SK-N-SH (cell line): ENCODE measurements at places on chromosomes 4 and X.

- DNase-seq: no peak
Observed at GRCh38 chrX:48677516-48677915, 6.1 kb upstream of the WAS start.

- no peak for DNase-seq
Observed at GRCh38 chrX:42075032-42075431, 151.7 kb upstream of the CASK start.

GRCh38 chr4:140703463-140703862 lies 52.7 kb downstream of the TBC1D9 start:
- no peak for DNase-seq

GRCh38 chr4:84530454-84530853 lies 31.4 kb upstream of the NKX6-1 start:
- DNase-seq: no peak

GRCh38 chrX:119694601-119695534 lies 1.9 kb upstream of the SEPTIN6 start:
- DNase-seq: peak; percentile 17

DNA sequence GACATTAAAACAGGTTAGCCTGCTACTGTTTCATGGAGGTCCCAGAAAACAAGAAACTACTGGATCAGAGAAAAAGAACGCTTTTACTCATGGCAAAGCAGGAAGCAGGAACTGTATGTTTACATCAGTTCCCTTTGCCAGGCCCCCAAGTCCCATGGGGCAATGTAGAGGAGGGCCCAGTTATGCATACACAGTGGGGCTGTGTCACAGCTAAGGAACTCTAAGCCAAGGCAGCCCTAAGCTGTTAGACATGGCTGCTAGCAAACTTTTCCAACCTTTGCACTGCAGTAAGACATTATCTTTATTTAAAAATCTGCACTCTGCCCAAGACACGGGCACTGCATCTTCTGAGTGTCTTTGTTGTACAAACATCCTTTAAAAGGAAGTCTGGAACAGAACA lies 975.8 kb downstream of the C4orf33 start:
- no peak for DNase-seq

DNA sequence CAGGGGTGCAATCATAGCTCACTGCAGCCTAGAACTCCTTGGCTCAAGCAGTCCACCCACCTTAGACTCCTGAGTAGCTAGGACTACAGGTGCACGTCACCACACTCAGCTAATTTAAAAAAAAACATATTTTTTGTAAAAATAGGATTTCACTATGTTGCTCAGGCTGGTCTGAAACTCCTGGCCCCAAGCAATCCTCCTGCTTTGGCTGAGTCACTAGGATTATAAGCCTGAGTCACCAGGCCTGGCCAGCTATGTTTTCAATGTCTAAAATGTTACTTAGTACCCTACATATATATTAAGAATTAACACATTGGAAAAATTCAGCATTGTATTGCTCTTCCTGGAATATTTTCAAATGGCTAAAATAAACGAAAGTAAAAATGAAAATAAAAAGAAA lies 37.5 kb downstream of the PNPLA4 start:
- DNase-seq: no peak

- no peak for DNase-seq
Observed at GRCh38 chrX:68842351-68842750, 13.5 kb downstream of the EFNB1 start.

- no peak for DNase-seq
Observed at GRCh38 chr4:84470204-84470785, 28.8 kb downstream of the NKX6-1 start.

DNA sequence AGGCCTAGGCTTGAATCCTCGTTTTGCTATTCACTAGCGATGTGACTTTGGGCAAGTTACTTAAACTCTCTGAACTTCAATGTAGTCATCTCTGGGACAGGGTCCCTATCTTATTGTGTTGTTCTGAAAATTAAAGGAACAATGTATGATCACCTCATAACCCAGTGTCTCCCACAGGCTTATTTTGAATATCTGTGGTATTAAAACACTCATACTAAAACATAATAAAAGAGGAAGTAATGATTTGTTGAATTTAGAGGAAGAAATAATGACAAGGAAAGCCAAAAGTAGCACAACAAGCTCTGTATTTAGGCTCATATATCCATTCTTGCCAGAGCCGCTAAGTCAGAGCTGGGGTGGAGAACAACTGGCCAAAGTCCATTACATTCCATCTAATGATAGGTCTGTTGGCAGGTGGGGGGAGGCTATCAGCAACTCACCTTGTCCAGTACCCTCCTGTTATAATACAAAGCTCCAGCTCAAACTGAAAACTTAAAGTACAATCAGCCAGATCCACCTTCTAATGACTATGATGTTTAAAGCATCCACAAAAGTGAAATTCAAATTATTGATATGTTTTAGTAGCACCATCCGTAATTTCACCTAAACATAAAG lies 64.5 kb upstream of the LSM6 start:
- DNase-seq: no peak

GRCh38 chr4:169744601-169745000 lies 13.1 kb downstream of the HPF1 start:
- DNase-seq: no peak

GRCh38 chrX:153576961-153577360 lies 22.0 kb downstream of the CCNQ start:
- no peak for DNase-seq

GRCh38 chrX:156001001-156001666 lies 3.6 kb downstream of the IL9R start:
- DNase-seq: no peak

DNA sequence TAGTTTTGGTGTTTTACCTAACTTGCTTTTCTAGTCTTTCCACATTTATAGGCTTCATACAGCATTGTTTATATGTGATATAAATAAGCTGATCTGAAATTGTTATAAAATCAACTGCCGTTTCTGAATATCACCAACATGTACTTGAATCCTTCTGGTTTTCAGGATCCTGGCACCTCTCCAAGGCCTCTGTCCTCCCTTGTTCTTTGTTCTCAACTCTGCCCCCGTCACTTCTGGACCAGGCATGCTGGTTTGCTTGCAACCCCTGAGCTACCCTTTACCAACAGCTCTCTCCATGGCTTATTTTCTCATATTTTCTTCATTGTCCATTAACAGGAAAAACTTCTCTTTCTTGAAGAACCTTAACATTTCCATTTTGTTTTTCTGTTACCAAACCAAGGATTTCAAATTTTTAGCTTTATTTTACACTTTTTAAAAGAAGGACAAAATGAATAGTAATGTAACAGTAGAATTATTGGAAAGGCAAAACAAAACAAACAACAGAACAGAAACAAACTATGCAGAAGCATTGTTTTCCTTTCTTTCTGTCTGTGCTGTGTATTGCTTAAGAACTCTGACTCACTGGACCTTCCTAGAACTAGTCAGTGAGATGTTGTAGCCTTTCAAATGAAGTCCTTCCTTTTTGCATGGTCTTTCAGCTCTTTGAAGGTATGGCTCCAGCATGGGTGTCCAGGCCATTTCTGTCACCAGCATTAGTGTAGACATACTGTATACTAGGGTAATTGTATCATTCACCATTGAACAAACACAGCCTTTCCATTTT lies 44.8 kb downstream of the BANK1 start:
- DNase-seq: peak; percentile 26

- peak; percentile 25 for DNase-seq
Observed at GRCh38 chrX:132740316-132741123, 217.9 kb downstream of the HS6ST2 start.

GRCh38 chr4:184375027-184375426 lies 99.3 kb downstream of the IRF2 start:
- DNase-seq: no peak

DNA sequence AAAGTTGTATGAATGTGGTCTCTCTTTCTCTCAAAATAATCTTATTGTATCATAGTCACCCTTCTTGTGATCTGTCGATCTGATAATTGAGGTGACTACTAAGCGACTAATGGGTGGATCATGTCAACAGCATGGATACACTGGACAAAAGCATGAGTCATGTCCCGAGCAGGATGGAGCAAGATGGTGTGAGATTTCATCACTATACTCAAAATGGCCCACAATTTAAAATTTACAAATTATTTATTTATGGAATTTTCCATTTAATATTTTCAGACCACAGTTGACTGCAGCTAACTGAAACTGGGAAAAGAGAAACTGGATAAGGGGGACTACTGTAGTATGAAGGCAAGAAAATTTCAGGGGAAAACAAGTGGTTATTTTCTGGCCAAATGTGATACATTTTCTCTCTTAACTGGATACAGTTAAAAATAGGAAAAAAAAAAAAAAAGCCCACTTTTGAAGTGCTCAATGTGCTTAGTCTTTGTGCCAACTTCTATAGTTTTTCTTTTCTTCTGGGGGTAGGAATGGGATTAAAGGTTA lies 25.3 kb downstream of the FAM241A start:
- no peak for DNase-seq

DNA sequence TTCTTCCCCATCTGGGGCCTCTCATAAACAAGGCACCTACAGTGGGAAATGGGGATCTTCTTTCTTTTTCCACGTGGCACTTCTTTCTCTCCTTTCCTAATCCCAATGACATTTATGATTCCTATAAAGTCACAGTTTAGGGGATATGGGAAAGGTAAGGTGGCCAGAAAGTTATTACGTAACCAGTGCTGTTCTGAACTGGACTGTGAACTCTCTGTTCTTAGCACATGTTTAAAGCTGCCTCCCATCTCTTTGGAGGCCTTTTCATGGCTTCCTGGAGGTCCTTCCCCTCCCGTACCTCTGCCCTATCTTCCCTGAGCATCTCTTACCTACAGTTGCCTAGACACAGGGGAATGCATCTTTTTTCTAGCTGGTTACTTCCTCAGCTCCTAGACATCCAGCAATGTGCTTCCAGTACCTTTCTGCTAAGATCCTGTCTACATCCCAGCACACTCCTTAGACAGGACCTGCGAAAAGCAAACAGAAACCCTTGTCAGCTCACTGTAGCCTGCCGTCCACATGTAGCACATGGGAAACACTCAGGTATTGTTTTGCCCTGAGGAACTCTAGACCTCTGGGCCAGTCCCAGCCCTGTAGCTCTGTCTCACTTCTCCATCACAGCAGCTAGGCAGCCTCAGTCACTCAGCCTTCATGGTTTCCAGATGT lies 195.4 kb downstream of the NWD2 start:
- DNase-seq: no peak

DNA sequence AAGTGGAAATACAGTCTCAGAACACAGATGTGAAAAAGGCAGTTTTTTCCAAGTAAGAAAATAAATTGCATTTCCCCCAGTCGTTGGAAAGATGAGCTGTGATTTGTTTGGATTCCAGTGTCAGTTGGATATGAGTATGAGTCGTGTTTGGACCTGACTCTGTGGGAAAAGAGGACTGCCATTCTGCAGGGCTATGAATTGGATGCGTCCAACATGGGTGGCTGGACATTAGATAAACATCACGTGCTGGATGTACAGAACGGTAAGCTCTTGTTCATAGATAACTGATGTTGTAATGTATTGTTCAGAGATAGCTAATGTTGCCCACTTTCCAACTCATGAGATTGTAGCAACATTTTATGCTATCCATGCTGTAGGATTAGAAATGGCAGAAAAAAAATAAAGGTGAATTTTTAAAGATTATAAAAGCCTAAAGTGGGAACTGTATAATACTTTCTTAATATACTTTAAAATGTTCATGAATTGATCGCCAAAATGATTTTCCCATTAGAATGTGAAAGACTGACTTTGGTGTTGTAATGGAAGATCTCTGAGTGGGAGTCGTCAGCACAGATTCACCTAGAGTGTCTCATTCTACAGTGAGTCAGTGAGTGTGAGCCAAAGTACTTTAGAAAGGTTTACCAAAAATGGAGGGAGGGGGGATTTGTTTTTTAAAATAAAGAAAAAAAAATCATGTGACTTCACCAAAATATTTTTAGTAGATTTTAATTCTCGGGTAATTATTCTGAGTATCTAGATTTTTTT lies 178.7 kb downstream of the DCTD start:
- DNase-seq: no peak

DNA sequence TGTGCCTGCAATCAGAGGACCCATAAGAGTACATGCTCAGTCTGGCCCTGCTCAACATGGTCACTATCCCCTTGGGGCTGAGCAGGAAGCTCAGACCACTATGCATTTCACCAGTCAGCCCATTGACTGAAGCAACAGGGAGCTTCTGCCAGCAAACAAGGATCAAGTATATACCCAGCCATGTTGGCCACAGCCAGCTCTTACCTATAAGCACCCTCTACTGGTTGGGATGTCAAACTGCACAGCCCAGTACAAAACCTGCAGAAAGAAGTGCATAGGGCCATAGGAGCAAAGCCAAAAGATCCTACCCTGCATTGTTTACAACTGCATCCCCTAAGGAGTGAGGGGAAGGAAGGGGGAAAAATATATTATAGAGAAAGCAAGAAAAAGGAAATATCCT lies 214.4 kb upstream of the CPEB2 start:
- no peak for DNase-seq

- DNase-seq: no peak
Observed at GRCh38 chr4:25926462-25926861, 12.4 kb downstream of the SMIM20 start.

GRCh38 chr4:76644831-76645485 lies 209.9 kb downstream of the SHROOM3 start:
- DNase-seq: no peak

- DNase-seq: no peak
Observed at GRCh38 chr4:145333786-145334185, 147.9 kb upstream of the SMAD1 start.

DNA sequence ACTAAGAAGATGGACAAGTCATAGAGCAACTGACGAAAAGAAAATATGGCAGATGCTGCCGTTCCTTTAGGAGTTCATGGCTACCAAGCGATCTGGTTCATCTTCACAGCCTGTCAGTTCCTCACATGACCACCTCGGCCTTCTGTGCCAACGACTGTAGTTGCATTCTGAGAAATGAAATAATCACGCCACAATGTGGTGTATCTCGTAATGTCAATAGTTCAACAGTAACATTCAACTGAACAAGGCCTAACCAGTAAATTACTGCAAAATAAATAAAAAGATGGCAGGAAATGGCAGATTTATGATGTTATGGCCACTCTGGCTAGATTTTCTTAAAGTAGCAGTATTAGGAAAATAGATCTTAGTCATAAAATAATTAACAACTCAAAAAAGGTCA lies 4.4 kb downstream of the GPRIN3 start:
- DNase-seq: no peak

DNA sequence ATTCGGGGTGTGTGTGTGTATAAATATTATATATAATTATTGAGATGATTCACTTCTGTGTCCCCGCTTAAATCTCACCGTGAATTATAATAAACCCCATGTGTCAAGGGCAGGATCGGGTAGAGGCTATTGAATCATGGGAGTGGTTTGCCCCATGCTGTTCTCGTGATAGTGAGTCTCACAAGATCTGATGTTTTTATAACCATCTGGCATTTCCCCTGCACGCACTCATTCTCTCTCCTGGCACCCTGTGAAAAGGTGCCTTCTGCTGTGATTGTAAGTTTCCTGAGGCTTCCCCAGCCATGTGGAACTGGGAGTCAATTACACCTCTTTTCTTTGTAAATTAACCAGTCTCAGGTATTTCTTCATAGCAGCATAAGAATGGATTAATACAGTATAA lies 851.4 kb upstream of the AGA start:
- no peak for DNase-seq

- no peak for DNase-seq
Observed at GRCh38 chr4:5446595-5447226, 261.6 kb downstream of the EVC2 start.
